NCI-H2107 (cell line): ENCODE measurements at places on chromosomes 7 and 10.
A peak's percentile ranks its signal among the peaks of the same experiment; 100 is the strongest.

GRCh38 chr7:115662120-115662519 lies 368.4 kb downstream of the TFEC start:
- DNase-seq: no peak

DNA sequence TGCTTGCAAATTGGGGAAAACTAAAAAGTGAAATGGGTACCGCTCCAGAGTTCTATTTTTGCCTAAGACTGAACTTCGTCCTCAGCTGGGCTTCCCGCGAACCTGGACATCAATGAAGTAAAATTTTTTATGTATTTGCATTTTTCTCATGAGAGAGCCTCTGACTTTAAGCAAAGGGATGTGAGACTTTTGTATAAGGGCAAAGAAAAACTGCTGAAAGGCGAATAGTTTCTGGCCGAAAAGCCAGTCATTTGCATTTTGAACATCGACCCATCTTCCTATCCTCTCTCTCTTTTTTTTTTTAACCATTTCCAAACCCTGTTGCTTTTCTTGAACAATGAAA lies 573 bp downstream of the PMPCB start:
- no peak for DNase-seq

GRCh38 chr7:121078701-121079227 lies 90.3 kb downstream of the CPED1 start:
- no peak for DNase-seq

GRCh38 chr10:96992721-96993120 lies 160.6 kb downstream of the LCOR start:
- no peak for DNase-seq

- DNase-seq: no peak
These were observed 71.1 kb upstream of the SDK1 start for GRCh38 chr7:3229904-3230470.

- DNase-seq: no peak
These were observed 196.1 kb downstream of the NXPH1 start for GRCh38 chr7:8629504-8629903.

GRCh38 chr10:91444211-91445182 lies 34.4 kb downstream of the HECTD2 start:
- no peak for DNase-seq

DNA sequence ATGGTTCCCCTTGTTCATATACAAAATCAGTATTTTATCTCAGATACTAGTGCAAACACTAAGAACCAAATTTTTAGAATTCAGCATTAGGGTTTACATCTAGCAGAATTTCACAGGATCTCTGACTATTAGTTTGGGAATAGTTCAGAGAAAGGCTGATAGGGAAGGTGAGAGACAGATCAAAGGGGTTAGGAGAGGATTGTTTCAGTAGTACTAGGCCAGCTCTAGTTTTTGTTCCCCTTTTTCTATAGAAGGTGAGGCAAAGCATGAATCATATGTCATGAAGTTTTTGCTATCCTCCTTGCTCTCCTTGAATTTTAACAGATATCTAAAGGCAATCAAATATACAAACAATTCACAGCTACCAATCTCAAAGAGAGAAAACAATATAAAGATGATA lies 26.1 kb upstream of the CTNNA3 start:
- DNase-seq: no peak

GRCh38 chr7:120114626-120115025 lies 158.3 kb upstream of the KCND2 start:
- DNase-seq: no peak

- no peak for DNase-seq
These were observed 2.4 kb downstream of the GATA3 start for GRCh38 chr10:8056871-8057331.

- DNase-seq: no peak
These were observed 34.8 kb downstream of the PNLIPRP2 start for GRCh38 chr10:116655568-116655967.

DNA sequence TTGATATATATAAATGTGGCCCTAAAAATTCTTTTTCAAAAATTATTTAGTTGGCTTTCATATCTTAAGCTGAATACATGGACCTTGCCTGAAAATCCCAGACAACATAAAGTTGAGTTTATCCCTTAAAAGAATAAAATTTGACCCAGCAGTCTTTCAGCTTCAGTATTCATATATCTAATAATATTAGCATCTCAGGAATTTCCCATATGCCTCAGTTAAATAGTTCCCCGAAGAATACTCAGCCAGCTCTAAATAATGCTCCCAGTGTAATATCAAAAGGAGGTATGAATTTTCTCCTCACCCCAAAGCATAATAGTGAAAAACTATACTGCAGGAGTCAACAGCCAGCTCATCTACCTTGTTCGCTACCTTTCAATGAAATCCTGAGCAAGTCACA lies 145.9 kb downstream of the CTNNA3 start:
- DNase-seq: no peak

DNA sequence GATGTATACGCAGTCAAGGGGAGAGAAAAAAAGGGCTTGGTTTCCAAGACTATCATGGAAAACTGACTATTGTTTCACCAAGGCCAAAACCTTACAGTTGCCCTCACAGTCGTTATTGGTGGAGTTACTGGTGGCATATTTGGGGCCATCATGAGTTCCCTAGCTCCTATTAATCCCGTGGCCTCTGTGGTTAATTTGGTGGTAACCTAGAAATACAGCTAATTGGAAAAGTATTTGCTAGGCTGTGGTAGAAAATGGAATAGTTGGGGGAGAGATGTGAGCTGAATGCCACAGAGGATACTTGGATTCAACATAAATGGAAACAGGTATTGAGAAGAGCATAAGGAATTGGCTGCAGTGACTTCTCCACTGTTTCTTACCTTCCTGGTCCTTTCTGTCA lies 450.7 kb downstream of the KCNMA1 start:
- DNase-seq: no peak

DNA sequence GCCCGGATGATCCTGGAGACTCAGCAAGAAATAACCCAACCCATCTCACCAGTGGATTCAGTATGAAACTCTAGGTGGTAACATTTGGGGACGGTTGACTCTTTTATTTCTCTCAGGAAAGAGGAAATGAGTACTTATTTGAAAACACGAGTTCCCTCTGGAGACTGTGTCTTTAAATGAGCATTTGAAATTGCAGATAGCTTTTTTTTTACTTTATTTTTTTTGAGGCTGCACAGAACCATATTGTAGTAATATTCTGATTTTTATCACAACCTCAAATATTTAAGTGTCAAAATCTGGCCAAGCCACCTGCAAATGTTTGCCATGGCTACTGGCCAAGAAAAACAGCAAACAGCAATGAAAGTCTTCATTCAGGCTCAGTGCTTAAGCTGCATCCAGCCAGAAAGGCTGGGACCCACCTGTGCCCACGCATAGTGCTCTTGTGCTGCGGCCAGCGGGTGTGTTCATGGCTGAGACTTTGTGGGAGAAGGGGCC lies 160.8 kb downstream of the CREB5 start:
- DNase-seq: no peak

GRCh38 chr7:136066304-136067143 lies 89.4 kb upstream of the MTPN start:
- DNase-seq: no peak

DNA sequence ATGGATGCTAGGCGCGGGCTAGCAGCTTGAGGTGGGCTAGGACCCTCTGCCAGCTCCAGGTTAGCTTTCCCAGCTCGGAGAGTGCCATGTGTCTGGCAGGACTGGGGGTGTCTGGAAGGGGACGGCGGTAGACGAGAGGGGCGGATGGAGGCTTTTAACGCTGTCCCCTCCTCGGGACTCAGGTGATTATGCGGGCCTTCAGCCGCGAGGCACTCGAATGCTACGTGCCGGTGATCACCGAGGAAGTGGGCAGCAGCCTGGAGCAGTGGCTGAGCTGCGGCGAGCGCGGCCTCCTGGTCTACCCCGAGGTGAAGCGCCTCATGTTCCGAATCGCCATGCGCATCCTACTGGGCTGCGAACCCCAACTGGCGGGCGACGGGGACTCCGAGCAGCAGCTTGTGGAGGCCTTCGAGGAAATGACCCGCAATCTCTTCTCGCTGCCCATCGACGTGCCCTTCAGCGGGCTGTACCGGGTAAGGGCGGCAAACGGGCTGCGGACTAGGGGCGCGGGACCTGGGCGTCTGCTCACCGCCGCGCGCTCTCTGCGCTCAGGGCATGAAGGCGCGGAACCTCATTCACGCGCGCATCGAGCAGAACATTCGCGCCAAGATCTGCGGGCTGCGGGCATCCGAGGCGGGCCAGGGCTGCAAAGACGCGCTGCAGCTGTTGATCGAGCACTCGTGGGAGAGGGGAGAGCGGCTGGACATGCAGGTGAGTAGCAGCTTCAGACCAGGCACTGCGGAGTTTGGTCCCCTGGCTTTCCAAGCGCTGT lies 1.1 kb downstream of the CYP26A1 start:
- no peak for DNase-seq

DNA sequence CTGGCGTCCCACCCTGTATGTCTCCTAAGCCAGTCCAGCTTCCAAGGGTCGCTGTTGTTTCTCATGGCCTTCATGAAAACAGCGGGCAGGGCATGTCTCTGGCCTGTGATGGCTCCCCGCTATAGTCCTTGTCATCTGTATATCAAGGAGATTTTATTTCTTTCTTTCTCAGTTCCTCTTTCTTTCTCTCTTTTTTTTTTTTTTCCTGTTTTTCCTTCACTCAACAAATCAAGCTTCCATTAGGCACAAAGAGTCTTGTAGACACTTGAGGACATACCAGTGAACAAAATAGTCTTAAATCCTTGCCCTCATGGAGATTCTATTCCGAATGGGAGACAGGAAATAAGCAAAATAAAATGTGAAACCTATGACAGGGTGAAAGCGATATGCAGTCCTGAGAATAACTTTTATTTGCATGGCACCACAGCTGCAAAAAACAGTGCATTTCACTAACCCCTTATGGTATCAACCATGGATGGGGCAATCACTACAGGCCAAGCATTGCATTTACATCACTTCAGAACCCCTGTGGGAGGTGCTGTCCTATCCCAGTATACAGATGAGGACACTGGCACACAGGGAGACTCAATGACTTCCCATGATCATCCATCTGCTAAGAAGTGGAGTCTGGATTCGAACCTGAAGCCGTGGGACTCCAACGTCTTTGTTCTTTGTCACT lies 50.7 kb downstream of the SYPL1 start:
- DNase-seq: no peak

- DNase-seq: no peak
These were observed 63.0 kb downstream of the VAX1 start for GRCh38 chr10:117075064-117075463.

DNA sequence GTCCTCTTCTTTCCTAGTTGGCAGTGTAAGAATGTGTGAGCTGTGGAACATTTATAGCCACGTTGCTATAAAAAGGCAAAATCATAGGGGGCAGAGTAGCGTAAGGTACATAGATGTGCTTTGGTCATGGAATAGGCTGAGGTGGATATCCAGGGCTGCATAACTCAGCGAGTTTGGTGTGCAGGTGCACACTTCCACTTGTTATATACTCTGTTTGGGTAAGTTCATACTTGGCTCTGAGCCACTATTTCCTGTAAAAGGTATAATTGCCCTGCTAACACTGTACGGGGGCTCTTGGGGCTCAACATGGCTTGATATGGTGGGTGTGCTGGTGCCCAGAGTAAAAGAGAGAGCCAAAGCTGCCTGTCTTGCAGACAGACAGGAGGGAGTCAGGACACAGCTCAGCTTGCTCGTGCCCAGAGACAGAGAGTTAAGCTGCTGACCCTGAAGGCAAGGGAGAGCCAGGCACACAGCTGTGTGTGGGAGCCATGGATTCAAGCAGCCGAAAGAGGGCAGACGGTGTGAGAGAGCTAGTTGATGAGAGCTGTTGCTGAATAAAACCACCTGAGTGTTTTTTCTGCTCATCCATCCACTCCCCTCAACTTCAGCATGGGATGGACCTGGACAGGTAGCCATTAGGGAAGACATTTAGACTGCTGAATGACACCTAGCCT lies 126.7 kb downstream of the DKK1 start:
- no peak for DNase-seq

GRCh38 chr10:42830237-42830636 lies 47.6 kb downstream of the BMS1 start:
- DNase-seq: no peak

- peak; percentile 33 for DNase-seq
These were observed 21.4 kb upstream of the VOPP1 start for GRCh38 chr7:55593515-55594318.

- DNase-seq: no peak
These were observed 296.4 kb downstream of the DGKB start for GRCh38 chr7:14606101-14606500.
